ENCODE measurements at places on chromosomes 2 and 18.

DNA sequence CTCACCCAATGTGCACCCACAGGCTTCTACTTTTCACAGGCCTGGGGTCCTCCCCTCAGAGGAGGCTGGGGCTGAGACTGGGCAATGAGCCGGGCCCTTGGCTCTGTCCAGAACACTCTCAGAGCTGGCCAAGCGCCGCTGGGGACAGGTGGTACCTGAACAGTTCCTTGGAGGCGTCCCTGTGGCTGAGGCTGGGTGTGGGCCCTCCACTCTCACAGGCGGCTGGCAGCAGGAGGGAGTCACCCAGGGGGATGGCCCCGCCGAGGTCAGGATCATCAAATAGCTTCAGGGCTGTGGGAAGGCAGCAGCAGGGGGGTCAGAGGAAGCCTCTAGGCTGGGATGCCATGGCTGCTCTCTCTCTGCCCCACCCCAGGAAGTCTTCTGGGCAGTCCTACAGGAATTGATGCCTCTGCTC, 27.1 kb downstream of the HS1BP3 start:
- no peak for DNase-seq

DNA sequence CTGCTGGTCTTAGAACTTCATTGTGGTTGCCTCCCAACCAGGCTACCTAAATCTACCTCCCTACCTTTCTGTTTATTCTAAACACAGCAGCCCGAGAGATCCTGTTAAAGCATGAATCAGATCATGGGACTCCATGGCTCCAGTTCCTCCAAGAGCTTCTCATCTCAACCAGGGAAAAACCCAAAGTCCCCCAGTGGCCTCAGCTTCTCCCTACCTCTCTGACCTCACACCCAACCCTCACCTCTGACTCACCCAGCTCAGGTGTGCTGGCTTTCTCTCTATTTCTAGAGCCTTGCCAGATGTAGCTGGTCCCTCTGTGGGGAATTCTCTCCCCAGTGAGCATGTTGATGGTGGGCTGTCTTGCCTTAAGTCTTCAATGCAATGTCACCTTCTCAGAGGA, 93.8 kb upstream of the COPS8 start:
- DNase-seq, result no peak

DNA sequence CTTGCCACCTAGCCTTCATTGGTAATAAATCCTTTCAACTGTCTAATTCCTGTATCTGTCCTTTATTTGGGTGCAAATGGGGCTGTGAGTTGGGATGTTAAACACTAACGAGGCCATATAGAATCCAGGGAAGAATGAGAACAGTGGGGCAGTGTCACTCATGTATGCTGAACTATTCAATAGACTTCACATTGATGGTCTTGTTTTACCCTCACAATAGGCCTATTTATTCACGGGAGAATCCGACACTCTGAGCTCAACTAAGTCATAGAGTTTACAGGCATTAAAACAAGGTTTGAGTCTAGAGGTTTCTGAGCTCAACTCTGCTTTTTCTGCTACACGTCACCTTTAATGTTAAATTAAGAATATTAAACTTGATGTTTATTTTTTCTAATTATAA, 421.6 kb downstream of the SOX11 start:
- DNase-seq, result no peak

DNA sequence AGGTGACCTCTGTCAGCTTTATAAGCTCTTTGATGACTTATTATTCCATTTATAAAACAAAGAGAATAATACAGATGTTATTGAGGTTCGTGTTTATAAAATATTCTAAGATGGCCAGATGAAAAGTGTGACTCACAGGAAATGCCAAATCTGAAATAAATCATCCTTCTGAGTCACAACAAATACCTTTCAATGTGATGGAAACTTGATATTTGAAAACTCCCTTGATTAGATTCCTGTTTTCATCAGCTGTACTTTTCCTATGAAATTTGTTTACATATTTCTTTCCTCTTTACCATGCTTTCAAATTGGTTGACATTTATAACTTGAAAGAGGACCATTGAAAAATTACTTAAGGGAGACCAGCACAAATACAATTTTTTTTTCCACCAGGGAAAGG, 30.6 kb upstream of the PPP1R1C start:
- no peak for DNase-seq

- peak; percentile 45 for DNase-seq
Measured at GRCh38 chr18:9366126-9366714, 31.6 kb downstream of the TWSG1 start.

DNA sequence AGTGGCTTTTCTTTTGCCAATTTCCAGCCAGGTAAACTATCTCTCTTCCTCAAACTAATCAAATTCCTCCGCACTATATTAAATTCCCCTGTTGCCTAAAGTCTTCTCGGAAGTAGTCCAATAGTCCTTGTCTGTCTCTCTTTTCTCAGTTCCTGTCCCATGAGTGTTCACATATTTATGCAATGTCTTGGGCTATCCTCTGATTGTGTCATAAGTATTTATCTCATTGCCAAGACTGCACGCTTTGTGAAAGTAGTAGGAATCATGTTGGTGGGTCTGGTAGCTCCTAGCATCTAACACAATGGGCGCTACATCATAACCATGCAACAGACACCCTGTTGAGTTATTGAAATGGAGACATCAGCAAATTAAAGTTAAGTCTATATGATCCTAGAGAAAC, 59.9 kb upstream of the POU3F3 start:
- no peak for DNase-seq

DNA sequence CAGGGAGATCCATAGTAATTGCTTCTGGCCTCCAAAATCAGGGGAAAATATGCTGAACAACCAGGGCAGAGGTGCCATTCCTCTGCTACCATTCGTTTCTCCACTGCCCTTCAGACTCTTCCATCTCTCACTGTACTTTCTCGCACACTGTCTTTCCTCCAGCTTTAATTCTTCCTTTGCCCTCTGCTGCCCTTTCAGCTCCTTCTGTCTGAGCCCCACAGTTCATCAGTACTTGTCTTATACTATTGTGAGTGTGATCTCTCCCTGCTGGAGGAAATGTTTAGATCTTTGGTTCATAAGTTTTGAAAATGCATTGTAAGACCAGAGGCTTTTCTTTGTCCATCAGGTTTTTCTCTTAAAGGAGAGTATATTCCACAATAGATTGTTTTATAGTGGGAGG, 184.9 kb upstream of the DTNA start:
- DNase-seq, result no peak

- DNase-seq, result peak; percentile 88
Measured at GRCh38 chr2:84701880-84702279, 179.0 kb downstream of the TRABD2A start.

GRCh38 chr2:189144700-189145211, 34.8 kb downstream of the COL5A2 start:
- peak; percentile 21 for DNase-seq

- DNase-seq, result peak; percentile 89
Measured at GRCh38 chr2:163735685-163736432, at the start of gene FIGN. Gene FIGN (minus strand): TSS chr2:163736008. CDS start chr2:163734927, 1,081 bp downstream.

GRCh38 chr2:231583982-231584381, 8.7 kb upstream of the TEX44 start:
- DNase-seq, result no peak

DNA sequence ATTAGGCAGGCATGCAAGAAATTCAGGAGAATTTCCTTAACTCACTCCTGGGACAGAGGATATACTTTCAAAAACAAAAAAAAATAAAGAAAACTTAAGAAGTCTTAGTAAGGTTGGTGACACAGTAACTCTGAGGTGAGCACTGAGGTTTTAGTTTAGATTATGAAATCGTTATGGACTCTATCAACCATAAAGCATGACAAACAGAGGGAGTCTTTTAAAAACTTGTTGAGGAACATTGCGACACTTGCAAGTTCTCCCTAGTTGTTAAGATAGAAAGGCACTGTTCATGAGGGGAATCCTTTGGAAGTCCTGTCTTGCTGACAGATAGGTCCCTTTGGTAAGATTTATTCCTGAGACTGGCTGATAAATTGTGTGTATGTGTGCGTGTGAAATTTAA, 194.3 kb upstream of the ERBB4 start:
- no peak for DNase-seq

GRCh38 chr18:80253871-80254492, 6.7 kb upstream of the PARD6G start:
- DNase-seq, result no peak

GRCh38 chr2:174967691-174968260, 37.4 kb downstream of the CHN1 start:
- no peak for DNase-seq

- no peak for DNase-seq
Measured at GRCh38 chr2:38155-38554, 8.2 kb downstream of the FAM110C start.

DNA sequence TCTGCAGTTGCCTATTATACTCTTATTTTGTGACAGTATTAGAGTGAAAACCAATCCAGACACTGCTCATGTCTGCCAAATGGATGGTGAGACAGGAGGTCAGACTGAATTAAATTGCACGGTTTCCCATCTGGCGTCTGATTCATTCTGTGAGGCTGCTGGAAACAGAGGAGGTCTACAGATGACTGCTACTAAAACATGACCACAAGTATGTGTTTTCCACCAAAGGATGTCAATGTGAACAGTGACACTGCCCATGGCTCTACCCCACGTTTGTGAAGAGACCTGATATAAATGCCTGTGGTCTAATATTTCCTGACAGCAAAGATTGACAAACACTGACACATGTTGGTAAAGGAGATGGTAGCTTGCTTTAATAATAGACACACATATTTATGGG, 104.3 kb upstream of the ST6GAL2 start:
- DNase-seq, result peak; percentile 85

DNA sequence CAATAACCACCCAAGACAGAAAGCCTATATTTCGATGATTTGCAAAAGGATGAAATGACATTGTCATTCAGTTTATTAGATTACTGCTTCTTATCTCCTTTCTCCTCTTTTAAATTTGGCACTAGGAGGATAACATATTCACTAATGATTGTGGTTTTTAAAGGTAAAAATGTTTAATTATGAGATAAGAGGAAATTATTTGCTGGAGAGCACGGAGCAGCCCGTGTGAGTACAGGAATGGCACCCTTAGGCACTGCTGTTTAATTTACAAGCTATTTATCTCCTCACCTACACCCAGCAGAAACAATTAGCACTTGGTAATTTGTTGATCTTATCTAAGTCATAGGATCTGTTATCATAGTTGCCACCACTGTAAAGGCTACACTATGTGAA, 87.4 kb upstream of the SP3 start:
- no peak for DNase-seq

DNA sequence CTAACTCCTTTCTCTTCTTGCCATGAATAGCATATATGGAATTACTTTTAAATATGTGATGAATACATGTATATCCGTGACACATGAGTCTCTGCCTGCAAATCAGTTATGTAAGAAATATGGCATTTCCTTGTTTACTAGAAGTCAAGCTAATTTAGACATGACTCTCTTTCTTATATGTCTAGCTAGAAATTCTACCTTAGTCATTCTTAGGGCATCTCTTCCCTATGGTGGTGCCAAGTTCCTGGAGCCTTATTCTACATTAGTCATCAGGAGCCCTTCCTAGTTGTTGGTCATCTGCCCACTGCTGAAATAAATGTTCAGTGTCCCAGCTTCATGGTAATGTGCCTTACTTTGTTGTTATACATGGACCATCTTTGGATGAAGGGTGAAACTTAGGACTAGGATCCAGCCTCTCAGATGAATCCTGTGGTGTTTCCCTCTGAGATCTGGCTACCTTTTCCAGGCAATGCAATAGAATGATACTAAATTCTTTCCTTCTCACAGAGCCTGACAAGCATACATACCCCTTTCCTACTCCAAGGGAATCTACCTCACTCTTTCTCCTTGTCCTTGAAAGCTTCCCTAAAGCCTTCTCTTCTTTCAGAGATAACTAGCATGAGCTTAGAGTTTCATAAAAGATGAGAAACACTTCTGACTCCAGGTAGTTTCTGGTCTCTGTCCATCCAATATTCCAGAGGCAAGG, 415.3 kb upstream of the VWC2L start:
- DNase-seq, result peak; percentile 90

- DNase-seq, result no peak
Measured at GRCh38 chr2:47165001-47165555, 10.0 kb upstream of the STPG4 start.

GRCh38 chr2:152394326-152394725, 59.4 kb downstream of the FMNL2 start:
- no peak for DNase-seq

GRCh38 chr18:32956591-32957315, 183.9 kb upstream of the KLHL14 start:
- no peak for DNase-seq

GRCh38 chr18:45802814-45803492, 22.5 kb upstream of the SIGLEC15 start:
- peak; percentile 90 for DNase-seq

DNA sequence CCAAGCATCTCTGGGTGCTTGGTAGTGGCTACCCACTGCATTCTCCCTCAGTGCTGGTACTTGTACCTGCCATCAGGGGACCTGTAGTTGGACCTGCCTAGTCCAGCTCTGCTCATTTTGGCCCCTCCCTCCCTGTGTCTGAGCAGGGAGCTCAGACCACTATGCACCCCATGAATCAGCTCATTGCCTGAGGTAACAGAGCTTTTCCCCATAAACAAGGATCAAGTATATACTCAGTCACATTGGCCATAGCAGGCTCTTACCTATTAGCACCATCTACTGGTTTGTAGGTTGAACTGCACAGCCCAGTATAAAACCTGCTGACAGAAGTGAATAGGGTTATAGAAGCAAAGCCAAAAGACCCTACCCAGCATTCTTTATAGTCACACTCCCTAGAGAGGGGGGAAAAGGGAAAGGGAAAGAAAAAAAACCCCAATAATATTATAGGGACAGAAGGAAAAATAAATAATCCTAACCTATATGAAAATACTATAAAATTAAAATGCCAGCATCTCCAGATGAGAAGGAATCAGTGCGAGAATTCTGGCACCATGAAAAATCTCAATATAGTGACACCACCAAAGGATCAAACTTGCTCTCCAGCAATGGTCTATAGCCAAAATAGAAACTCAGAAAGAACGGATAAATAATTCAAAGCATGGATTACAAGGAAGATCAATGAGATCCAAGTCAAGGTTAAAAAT, 6.9 kb upstream of the FLACC1 start:
- DNase-seq, result peak; percentile 43

- no peak for DNase-seq
Measured at GRCh38 chr18:23279931-23280330, 144.6 kb downstream of the CABLES1 start.

GRCh38 chr2:42696987-42697386, 66.9 kb downstream of the OXER1 start:
- DNase-seq, result no peak

GRCh38 chr2:233037078-233037477, 4.6 kb downstream of the NEU2 start:
- DNase-seq, result no peak

- no peak for DNase-seq
Measured at GRCh38 chr18:58349650-58350049, 279.2 kb downstream of the ALPK2 start.
